ENCODE measurements at places on chromosomes 2 and 18.

DNA sequence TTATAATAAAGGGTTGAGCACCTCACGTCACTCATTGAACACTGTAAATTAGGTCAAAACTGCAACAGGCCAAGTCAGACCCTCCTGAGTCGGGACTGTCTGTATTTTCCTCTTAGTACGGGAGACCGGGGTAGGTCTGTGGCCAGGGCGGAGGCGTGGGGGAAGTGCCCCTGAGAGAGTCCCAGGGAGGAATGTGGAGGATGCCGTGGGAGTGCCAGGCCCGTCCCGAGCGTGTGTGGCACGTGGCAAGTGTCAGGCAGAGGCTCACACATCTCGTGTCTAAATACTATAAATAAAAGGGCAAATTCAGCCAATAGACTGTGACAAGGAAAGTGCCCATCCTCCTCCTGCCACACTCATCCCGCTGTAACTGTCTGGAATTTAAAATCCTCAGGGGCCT is 6.3 kb upstream of the HDAC4 start:
- DNase-seq: no peak

DNA sequence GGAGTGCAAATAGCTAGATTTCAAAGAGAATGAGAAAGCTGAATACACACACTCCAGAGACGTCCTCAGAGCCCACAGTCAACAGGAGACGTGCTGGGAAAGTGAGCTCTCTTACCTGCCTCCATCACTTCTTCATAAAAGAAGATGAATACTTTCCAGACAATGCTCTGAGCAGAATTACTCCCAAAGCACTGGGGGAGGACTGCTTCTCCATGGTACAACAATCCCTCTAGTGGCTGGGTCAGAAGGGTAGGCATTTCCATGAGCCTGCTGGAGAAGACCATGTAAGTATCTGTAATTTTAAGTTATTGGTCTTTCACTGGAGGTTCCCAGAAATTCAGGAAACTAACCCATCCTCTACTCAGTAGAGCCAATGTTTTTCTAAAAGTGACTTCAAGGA is 190.3 kb downstream of the RBM43 start:
- no peak for DNase-seq

- no peak for DNase-seq
Measured at GRCh38 chr18:56575819-56576663, 62.4 kb downstream of the TXNL1 start.

GRCh38 chr2:159855557-159856061 is 57.6 kb upstream of the CD302 start:
- no peak for DNase-seq

DNA sequence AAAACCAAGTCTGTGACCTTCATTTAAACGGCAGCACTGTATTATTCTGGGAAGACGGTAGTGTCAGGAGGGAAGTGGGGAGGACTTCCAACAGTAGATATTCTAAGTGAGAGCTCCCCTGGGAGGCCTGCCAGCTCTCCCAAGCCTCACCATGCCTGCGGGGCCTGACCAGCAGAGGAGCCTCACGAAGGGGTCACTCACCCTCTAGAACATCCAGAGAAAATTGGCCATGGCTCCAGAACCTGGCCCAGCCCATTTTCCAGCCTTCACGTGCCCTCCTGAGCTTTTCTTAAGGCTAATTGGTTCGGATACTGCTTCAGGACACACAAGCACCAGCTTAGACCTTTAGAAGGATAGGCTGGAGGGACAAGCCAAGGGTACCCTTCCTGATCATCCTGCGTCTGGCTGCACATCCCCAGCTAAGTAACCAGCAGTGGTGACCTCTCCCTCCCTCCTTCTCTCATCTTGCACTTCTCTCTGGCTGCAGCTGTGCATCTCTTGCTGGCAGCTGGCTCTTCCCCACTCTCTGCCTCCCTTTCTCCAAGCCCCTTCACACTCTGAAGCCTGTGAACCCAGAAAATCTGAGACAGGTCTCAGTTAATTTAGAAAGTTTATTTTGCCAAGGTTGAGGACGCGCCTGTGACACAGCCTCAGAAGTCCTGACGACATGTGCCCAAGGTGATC is 120.1 kb upstream of the PKDCC start:
- DNase-seq: no peak

- no peak for DNase-seq
Measured at GRCh38 chr2:175463589-175464310, 282.2 kb upstream of the ATP5MC3 start.

All from activated T-cell treated with anti-CD3 and anti-CD28 coated beads for 48 hours (primary cell).